ENCODE measurements at places on chromosomes 7 and 10.

DNA sequence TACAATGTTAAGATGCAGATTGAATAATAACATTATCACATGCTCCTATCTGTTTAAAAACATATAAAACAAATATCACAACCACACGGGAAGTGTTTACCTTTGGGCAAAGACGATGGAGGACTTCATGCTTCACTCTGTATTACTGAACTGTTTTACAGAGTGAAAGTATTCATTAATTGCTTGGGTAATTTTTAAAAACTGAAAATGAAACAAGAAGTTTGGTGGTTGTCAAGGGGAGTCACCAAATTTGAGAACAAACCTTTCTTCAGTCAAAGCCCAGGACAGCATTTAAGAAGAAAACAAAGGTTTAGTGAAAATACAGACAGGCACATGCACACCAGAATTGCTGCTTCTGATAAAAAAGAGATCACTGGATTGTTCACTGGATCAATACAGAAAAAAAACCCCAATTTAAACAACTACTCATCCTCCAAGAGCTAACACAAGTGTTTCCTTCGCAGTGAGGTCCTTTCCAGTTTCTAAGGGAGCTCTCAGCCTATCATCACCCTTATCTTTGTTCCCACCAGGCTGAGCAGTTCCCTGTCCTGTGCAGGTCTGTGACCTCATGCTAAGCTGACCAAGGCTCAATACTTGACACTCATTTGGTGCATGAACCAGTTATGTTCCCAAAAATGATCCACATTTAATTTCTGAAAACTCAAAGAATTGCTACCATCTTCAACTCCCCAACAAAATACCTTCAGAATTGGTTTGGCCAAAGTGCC lies 8.8 kb downstream of the PARP12 start:
- DNase-seq = no peak

GRCh38 chr7:95199779-95200558 lies 124.4 kb downstream of the PON1 start:
- DNase-seq = peak; percentile 48

GRCh38 chr7:12827920-12828319 lies 140.5 kb downstream of the ARL4A start:
- no peak for DNase-seq

DNA sequence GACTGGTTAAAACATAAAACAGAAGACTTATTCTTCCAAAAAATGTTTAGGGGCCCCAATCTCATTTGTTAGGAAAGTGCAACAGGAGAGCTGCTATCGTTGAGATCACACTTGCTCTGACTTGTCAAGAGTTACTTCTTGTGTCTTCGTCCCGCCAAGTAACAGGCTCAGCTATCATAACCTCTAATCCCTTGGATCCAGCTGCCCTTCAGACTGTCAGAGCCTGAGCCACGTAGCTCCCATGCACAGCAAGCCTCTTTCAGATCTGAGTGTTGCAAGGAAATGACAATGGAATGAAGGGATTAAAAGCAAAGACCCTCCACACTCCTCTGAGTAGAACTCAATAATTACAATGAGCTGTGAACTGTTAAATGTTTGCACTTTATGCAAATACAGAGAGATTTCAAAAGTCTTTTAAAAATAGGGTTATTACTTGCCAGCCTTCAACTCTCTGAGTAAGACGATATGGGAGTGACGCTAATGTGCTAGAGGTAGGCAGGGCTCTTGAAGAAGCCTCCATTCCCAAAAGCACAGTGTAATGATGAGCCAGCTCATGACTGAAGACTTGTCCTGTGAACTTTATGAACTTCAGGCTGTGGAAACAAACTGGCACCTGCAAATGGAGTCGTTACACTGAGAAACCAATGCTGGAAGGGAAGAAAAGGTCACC lies 28.4 kb upstream of the CDK13 start:
- DNase-seq = peak; percentile 11

DNA sequence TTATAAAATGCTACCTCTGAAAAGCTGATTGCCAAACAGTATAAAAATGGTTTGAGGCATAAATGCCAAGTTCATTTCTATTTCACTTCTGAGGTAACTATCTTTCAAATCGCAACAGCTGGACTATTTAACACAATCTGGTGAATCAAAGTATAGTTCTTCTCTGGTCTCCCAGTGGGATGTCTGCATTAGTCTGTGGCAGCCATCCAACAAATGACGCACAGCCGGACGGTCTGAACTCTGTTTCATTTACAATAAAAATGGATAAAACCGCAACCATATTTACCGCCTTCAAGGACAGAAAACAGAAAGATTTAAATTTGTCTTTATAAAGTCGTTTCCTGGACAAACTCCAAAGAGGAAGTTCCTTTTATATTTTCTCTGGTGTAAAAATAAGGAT lies 41.9 kb downstream of the ENO4 start:
- no peak for DNase-seq

GRCh38 chr7:74708569-74709275 lies 51.2 kb downstream of the GTF2I start:
- no peak for DNase-seq

GRCh38 chr7:136168821-136169220 lies 191.7 kb upstream of the MTPN start:
- no peak for DNase-seq

DNA sequence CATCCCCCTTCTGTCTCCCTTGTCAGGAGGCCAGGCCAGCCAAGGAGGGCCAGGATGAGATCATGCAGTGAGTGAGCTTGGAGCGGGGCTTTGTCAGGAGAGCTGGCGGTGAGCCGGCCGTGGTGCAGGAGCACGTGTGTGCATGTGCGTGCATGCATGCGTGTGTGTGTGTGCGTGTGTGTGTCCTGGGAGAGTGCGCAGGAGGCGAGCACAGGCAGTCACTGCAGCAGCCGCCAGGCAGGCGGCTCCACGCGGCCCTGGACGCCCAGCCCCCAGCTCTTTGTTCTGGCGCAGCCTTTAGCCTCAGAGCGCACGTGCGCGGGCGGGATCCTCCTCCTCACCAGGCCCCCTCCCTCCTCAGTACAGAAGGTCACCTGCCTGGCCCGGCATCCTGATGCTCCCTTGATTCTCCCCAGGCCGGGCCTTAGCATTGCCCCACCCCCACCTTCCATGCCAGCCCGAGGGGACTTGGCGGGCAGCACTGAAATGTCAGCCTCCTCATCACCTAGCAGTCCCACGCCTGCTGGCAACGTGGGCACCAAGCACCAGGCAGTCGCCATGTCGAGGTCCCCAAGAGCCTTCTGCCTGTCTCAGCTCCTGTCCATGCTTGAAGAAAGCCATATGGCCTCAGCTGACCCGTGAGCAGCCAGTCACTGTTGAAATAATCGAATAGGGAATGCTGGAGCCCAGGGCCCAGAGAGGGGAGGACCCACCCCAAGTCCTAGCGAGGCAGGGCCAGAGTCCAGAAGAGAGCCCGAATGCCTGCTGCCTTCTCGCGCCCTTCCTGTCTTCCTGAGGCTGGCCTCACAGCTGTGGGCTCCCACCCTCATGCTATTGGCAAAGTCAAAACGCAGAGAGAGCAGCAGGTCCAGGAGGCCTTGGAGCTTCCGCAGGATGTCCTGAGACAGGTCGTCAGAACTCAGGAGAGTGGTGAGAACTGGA lies 125.9 kb upstream of the PPIF start:
- DNase-seq = no peak

GRCh38 chr7:110568932-110569331 lies 522.0 kb upstream of the LRRN3 start:
- DNase-seq = no peak

DNA sequence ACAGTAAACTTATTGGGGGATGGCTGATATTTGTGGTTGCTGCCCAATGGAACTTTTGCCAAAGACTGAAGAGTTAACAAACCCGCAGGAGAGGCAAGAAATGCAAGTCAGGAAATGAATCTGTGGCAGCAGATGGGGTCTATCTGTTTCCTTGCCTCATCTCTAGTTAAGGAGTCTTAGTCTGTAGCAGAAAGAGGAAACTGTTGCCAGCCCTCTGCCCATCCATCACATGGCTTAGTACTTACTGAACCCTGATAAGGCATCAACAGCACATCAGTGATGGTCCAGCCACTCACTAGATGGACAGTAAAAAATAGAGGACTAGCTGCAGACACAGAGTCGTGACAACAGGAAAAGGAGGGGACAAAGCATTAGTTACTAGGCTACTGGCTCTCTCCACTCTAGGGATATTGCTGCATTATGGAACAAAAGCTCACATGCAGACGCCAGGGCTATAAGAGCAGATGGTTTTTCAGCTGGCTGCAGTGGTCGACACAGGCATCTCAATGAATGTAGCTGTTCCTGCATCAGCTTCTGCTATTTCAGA lies 614.7 kb downstream of the PARD3 start:
- DNase-seq = no peak

- no peak for DNase-seq
Observed at GRCh38 chr10:121616291-121616690, 18.0 kb upstream of the FGFR2 start.

DNA sequence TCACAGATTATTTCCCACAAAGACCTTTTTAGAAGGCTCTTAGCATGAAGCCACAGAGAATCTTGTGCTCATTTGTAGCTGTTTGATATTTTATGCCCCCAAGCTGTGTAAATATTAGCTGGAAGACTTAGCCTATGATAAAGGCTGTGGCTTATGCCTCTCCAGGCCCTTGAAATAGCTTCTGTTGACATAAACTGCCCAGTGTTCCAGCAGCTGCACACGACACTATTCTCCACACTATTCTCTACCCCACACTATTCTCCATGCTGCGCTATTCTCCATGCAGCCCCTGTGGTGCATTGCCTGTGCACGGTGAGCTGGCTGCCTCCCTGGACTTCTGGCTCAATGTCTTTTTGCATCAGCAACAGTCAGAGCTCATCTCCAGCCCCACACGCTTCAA lies 13.1 kb downstream of the DDC start:
- no peak for DNase-seq

DNA sequence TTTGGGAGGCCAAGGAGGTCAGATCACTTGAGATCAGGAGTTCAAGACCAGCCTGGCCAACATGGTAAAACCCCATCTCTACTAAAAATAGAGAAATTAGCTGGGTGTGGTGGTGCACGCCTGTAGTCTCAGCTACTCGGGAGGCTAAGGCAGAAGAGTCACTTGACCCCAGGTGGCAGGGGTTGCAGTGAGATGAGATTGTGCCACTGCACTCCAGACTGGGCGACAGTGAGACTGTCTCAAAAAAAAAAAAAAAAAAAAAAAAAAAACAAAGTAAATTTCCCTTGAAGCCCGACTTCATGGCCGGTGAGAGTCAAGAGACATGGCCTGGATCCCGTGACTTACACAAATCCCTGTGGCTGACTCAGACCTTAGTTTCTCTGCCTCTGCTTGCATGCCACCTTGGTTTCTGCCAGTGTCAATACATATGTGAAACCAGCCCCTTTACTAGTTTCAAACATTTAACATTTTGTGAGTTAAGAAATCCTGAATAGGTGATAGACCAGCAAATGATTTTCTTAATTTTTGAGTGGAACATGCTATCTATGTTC lies 62.8 kb downstream of the ZEB1 start:
- no peak for DNase-seq

- DNase-seq = no peak
Observed at GRCh38 chr7:19914866-19915265, 141.4 kb upstream of the TMEM196 start.

DNA sequence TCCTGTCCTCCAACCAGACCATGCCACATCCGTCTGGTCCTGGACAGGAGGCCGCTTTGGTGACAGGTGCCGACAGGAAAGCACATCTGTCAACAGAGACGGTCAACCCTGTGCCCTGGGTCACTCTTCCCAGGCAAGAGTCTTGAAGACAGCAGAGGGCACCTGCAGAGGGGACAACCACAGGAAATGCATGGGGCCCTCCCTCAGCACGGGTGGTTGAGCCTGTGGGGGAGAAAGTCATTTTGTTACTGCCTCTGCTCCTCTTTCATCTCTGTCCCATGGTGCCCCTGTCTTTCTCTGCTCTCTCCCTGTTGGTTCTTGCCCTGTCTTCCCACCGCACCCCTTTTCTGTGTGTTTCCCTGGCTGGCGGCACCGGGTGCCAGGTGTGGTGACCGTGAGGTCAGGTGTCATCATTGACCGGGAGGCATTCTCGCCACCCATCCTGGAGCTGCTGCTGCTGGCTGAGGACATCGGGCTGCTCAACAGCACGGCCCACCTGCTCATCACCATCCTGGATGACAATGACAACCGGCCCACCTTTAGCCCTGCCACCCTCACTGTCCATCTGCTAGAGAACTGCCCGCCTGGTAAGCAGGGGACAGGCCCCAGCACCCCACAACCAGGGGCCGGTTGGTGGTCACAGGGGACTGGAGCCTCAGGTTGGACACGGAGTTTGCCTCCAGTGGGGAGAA lies 17.6 kb upstream of the VSIR start:
- no peak for DNase-seq
